ENCODE measurements at places on chromosomes 5 and 9. TPM values are rescaled to one million over a fixed set of nuclear protein-coding genes. Genes with fewer than 3 reads are reported as not detected.

The CMYA5 gene
- total RNA-seq = 2.0 TPM

The HTR4 gene
- not detected for total RNA-seq

The ANKRD34B gene
- total RNA-seq = not detected

The ROPN1L gene
- 3.9 TPM for total RNA-seq

The LCN1 gene
- not detected for total RNA-seq

The PCA3 gene
- 0.39 TPM for total RNA-seq

The CLINT1 gene
- 86.5 TPM for total RNA-seq

The PCDHGA1 gene
- total RNA-seq = 0.22 TPM

The IRX1 gene
- 66.8 TPM for total RNA-seq

The TESK1 gene
- total RNA-seq = 19.6 TPM

The SH3TC2 gene
- total RNA-seq = 13.7 TPM

The CREB3 gene
- 56.1 TPM for total RNA-seq

The CNTLN gene
- 3.5 TPM for total RNA-seq

The STARD4 gene
- 111 TPM for total RNA-seq

The DOLPP1 gene
- 11.9 TPM for total RNA-seq

The FIBCD1 gene
- total RNA-seq = 0.79 TPM

The CAMK4 gene
- total RNA-seq = 3.1 TPM

The STX17 gene
- total RNA-seq = 23.9 TPM

The CYLC2 gene
- total RNA-seq = not detected

The UAP1L1 gene
- total RNA-seq = 15.5 TPM

The WNK2 gene
- total RNA-seq = not detected

The EQTN gene
- total RNA-seq = 0.22 TPM

The FOXD4 gene
- under 0.01 TPM for total RNA-seq

The NDUFA8 gene
- total RNA-seq = 27.2 TPM

The CHSY3 gene
- 9.5 TPM for total RNA-seq

The ACOT12 gene
- total RNA-seq = not detected

The SMIM33 gene
- total RNA-seq = not detected

The KIAA0825 gene
- total RNA-seq = 5.9 TPM

The IFNK gene
- not detected for total RNA-seq

The MOB3B gene
- total RNA-seq = 27.4 TPM

The SPINK6 gene
- not detected for total RNA-seq

The ADAMTS13 gene
- total RNA-seq = 2.0 TPM

The PCDHGA8 gene
- total RNA-seq = 1.2 TPM

The CCDC192 gene
- total RNA-seq = 0.39 TPM

The FAM81B gene
- total RNA-seq = not detected

The GRM6 gene
- not detected for total RNA-seq

The BHMT gene
- not detected for total RNA-seq

The ARID3C gene
- total RNA-seq = not detected

The AK6 gene
- total RNA-seq = 7.5 TPM

The RANBP6 gene
- 44.4 TPM for total RNA-seq

The SPINK5 gene
- not detected for total RNA-seq

The CDH9 gene
- not detected for total RNA-seq

The CARTPT gene
- not detected for total RNA-seq

The PHF24 gene
- total RNA-seq = 0.39 TPM

The CER1 gene
- total RNA-seq = not detected

The ESM1 gene
- total RNA-seq = not detected

The PRR7 gene
- total RNA-seq = 0.98 TPM
